ENCODE measurements at places on chromosomes 1 and 21.
A peak's percentile ranks its signal among the peaks of the same experiment; 100 is the strongest.

GRCh38 chr21:28136656-28137255, 855.9 kb downstream of the LTN1 start:
- DNase-seq, result no peak

DNA sequence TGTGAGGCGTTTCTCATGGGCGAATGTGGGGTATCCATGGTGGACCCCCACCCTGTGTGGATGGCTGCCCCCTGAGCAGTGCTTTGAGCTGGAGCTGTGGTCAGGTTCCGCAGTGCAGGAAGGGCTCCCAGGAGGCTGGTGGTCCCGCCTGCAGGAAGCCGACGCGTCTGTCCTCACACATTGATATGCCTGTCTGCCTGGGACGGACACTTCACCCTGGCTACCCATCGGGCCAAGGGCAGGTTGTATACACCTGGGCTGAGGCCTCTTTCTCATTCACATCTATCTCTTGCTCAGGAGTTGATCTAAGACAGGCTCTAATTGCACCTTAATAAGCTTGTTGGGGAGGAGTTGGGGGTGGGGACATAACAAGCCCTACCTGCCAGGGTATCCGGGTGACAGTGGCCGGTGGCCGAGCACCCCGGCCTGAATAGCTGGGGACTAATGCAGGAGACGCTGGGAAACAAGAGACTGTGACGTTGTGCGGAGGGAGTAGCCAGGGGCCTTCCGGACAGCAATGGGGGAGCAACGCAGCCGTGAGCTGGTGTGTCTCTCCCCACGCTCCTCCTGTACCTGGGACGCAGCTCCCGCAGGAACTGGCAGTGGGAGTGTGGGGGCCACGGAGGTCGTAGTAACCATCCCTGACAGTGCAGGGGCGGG, 21.7 kb downstream of the PDXK start:
- no peak for DNase-seq

GRCh38 chr1:23291706-23292105, 52.4 kb downstream of the HNRNPR start:
- no peak for DNase-seq

- no peak for DNase-seq
These were observed 28.9 kb upstream of the NFASC start for GRCh38 chr1:204841798-204842197.

DNA sequence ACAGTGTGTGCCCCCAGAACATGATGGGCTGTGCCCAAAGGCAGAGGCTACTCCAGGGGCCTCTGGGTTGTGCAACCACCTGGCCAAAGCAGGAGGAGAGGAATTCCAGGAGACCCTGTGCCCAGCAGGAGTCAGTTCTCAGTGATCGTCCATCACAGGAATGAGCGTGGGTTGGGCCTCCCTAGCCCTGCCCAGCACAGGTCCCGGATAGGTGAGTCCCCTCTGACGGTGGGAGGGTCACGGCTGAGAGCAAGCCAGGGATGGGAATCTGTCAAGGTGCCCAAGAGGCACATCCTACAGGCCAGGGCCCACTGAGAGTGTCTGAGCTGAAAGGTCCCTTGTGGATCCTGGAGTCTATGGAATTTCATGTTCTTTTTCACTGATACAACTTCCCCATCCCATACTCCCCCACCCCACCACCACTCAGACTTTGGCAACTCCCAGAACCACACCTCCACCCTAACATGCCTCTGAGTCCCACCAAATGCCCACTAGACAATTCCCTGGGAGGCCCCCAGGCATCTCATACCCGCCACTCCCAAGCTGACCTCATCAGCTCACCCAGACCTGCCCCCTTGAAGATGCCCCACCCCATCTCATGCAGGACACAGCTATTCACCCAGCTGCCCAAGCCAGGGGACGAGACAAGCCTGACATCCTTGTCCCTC, 3.1 kb downstream of the GJB4 start:
- DNase-seq, result no peak

GRCh38 chr1:15354580-15354965, 55.1 kb upstream of the EFHD2 start:
- DNase-seq, result no peak

DNA sequence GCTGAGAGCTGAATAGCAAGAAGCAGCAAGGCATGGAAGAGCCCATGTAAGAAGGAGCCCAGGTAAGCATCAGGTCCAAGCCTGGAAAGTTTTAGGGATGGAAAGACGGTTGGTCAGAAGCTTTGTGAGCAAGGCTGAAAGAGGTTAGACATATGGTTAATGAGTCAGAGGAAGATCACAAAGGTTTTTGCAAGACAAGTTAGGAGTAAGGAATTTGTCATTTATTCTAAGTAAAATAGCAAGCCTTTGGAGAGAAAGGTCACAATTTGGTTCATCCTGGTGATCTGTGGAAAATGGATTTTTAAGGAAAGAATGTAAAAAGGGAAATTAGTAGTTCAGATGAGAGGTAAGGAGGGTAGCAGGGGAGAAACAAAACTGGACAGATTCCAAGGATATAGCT, 106.7 kb downstream of the DPYD start:
- DNase-seq, result no peak

DNA sequence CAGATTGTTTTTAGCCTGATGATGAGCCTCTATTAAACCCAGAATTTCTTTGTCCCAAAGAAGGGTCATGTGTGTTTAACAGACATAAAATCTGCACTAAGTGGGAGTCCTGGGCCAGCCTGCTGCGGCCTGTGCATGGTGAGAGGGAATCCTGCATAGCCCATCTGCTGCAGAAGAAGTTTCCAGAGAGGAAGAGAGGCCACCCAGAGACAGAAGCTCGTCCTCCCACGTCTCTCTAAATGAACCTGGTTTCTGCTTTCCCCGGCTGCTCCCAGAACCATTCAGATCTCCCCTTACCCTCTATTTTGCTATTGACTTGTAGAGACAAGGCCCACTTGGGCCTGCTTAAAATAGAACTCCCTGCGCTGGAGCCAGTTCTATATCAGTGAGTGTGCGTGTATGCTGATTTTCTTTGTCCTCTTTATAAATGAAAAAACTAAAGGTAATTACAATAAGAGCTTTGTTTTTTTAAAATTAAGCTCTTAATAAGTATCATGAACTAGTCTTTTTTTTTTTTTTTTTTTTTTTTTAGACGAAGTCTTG, 142.8 kb upstream of the RAB4A start:
- DNase-seq, result no peak

GRCh38 chr1:74083128-74083527, 114.8 kb downstream of the LRRIQ3 start:
- DNase-seq, result no peak

DNA sequence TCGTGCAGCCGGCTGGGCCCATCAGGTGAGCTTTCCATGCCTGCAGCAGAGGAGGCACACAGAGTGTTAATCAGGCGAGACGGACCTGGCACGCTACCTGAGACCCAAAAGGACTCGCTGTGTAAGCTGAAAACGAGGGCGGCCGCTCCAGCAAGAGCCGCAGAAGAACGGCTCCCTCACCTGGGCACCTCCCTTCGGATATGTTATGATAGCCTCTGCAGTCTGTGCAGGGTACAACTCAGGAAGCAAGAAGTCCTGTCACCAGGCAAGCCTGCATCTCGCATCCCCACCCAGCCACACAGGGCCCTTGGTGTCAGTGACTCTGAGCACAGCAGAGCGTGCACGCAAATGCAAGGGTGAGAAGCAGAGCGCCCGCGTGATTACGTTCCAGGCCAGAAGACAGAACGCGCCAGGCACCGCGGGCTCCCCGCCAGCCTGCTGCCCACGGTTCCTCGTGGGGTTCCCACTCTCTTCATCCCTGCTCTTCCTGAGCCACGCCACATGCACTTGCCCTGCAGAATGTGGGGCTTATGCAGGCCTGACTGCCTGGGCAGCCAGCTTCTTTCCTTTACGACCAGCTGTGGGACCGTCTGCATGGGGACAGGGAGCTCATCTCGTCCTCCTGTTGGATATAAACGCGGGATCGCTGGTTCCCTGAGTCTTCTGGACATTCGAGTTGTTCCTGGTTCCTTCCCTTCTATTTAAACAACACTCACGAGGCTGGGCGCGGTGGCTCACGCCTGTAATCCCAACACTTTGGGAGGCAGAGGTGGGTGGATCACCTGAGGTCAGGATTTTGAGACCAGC, 20.2 kb upstream of the LRRC47 start:
- no peak for DNase-seq

GRCh38 chr1:36100376-36100775, 11.7 kb downstream of the ADPRS start:
- no peak for DNase-seq

DNA sequence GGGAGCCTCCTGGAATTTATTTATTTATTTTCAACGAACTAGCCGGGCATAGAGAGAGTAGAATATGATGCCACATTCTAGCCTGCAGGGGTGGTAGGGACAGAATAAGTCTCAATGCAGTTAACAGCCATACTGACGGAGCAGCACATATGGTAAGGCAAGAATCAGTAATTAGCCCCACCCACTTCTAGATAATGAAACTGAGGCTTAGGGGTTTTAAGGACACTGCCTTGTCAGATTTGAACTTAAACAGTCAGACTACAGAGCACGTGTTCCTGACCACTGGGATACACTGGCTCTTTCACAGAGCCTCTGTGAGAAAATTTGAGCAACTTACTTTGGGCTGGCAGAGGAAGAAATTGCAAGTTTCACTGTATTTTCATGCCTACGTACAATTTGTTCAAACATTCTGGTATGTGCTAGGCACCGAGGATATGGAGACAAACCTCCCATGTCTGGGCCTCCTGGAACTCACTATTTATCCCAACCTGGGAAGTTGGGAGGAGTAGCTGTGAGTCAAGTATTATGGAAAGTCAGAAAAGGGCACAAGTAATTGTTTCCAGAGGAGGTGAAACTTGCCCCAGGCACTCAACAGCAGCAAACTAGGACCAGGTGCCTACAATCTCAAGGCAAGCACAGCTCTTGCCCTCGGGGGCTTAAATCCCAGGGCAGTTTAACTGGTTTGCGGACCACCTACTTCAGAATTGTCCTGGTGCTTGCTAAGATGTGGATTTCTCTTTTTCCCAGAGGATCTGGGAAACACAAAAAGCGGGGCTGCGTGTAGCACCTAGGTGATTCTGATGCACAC, 1.6 kb upstream of the CLIC4 start:
- DNase-seq, result peak; percentile 74

All from NCI-H524 treated with DMSO at 0.1 percent for 48 hours (cell line).